Amniotic stem cell (primary cell): ENCODE measurements at places on chromosomes 7 and 10.

GRCh38 chr7:38728145-38728544 lies 97.0 kb upstream of the AMPH start:
- no peak for DNase-seq

DNA sequence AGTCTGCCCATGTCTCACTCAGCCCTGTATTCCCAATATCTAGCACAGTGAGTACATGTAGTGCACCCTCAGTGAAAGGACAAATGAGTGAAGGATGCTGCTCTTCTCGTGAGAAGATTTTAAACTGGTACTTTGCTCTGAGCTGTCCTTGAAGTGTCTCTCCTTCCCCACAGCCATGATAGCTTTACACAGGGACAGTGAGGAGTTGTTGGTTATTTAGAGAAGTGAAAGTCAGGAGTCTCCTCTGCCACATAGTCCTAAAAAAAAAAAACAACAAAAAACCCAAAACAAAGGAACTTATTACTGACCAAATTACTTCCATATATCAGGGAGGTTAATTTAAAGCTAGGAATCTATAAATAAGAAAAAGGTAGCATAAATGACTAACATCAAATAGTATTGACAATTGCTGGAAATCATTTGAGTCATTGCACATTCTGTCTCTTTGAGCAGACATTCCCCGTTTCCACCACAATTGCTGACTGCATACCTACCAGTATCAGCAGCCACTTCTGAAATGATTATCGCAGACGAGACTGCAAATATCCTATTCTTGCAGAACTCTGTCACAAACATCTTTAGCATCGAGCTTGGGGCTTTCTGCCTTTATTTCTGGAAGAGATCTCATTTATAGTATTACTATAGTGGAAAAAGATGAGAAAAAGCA lies 202.1 kb downstream of the PTEN start:
- DNase-seq = no peak

DNA sequence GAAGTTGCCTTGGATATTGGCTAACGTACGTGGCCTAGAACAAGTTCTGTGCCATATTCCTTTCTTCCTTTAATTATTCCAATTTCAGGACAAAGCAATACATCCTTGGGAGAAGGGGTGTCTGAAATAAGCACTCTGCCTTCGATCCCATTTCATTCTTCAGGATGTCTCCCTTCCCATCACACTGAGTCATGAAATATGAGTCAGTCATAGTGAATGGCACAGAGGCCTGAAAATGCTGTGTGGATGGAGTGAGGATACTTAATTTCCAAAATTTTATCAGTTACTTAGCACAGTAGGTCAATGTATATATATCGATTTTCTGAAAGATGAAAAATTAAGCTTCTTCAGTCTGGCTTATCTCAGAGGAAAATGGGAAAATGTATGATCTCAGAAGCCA lies 19.5 kb downstream of the EVX1 start:
- DNase-seq = no peak

- no peak for DNase-seq
Observed at GRCh38 chr10:73789659-73790055, 4.3 kb downstream of the ZSWIM8 start.

GRCh38 chr7:93601363-93601762 lies 26.8 kb upstream of the CALCR start:
- no peak for DNase-seq

DNA sequence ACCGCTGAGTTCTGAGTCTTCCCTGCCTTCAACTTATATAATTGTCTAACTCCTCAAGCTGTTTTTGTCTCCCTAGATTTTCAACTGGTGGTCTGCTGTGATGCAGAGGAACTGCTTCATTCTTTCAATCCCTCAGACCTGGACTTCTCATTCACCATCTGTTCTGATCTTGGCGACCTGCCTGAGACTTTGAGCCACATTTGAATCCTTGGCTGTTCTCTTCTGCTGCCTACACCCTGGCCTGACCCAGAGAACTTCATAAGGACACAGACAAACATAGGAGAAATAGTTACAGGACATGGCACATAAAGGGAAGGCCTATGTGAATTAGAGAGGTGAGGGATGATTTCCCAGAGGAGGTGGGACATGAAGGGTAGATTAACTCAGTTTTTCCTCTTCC lies 326.7 kb downstream of the PTEN start:
- no peak for DNase-seq

DNA sequence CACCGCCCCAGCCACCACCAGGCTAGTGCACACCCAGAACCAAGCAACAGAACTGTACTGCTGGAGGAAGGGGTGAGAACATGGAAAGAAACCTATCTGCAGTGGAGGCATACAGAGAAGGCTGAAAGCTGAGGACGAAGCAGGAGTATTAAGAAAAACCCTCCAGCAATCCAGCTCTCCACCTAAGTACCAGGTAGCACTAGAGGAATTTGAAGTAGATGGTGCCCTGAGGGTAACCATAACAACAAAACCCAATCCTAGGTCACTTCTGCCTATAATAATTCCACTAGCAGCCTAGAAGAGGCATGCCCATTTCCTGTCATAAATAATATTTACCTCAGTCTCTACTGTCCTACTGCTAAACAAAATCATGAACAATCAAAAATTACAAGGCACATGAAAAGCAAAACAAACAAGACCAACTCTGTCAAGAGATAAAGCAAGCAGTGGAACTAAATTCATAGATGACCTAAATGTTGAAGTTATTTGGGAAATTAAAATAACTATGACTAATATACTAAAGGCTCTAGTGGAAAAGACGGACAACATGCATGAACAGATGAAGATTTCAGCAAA lies 51.1 kb downstream of the HYCC1 start:
- peak; percentile 24 for DNase-seq

- DNase-seq = no peak
Observed at GRCh38 chr7:66429498-66430163, 199.1 kb upstream of the KCTD7 start.

GRCh38 chr7:15747712-15748111 lies 61.2 kb upstream of the MEOX2 start:
- no peak for DNase-seq

GRCh38 chr7:114687238-114687637 lies 234.7 kb upstream of the MDFIC start:
- no peak for DNase-seq

- no peak for DNase-seq
Observed at GRCh38 chr7:139023076-139023475, 12.8 kb downstream of the ZC3HAV1L start.

GRCh38 chr7:151695951-151696541 lies 176.4 kb upstream of the RHEB start:
- DNase-seq = no peak

DNA sequence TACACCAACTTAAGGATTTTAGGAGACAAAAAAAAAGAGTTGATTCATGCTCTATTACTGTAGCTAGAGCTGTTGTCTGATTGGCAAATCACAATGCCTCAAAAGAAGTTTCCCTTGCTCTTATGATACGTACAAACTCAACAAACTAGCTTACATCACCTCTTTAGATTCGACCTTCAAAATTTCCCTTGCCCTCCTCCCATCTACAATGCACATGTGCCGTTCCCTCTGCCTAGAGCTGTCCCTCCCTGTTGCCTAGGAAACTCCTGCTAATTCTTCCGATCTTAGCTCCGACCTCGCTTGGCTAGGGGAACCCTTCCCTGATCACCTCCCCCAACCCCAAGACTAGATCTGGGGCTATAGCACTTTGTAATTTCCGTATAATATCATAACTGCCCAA lies 55.4 kb downstream of the MAP3K8 start:
- no peak for DNase-seq

DNA sequence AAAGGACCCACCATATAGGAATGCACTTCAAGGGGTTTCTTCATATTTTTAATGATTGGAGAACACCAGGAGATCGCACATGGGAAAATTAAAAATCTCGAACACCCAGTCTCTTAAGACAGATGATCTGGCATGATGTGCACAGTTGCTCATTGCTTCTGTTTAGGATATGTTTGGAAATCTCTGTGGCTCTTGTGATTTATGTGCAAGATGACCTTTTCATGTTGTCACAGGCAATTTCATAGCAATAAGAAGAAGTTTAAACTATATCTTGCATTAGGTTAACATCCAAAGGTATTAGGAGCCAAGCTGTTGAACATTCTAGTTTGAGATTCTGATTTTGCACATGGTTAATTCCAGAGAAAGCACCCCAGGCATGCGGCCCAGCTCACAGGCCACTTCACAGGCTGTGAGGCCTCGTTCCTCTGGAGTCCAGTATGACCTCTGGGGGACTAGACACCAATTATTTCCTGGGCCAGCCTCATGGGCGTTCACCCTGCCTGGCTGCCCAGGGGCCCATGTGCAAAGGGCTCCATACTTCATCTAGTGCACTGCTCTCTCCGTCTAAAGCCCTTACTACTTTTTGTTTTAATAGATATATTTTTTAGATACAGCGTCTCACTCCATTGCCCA lies 28.4 kb downstream of the CAMK1D start:
- no peak for DNase-seq
